Central memory CD4-positive, alpha-beta T cell (primary cell): ENCODE measurements at places on chromosomes 12 and 14.

GRCh38 chr12:105338966-105339365 lies 8.5 kb downstream of the C12orf75 start:
- no peak for DNase-seq

DNA sequence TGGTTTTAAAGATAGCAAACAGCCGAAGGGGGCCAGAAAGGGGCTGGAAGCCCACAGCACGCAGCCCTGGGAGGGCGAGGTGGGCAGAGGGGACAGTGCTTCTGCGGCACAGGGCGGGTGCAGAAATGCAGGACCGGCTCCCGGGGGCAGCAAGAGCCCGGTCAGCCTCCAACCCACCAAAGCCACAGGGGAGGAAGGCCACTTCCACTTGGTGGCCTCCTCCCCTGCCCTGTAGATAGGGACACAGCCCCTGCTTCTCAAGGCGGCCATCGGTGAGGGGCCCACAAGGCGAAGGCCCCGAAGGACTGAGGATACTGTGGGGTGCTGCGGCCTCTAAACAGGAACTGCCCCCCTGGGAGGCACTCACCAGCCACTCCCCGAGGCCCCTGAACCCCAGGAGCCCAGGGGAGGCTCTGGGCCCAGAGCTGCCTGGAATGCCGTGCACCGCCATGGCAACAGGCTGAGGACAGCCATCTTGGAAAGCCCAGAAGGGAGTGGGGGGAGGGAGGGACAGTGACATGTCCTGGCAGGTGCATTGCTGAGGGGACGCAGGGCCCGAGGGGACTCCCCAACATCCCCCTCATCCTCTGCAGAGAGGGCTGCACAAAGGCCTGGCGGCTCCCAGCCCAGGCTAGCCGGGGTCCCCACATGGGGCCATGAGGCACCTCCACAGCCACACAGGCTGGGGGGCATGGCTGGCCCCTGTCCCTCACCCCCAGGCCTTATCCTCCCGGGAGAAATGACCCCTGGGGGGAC lies 114.7 kb downstream of the NCOR2 start:
- DNase-seq = no peak

DNA sequence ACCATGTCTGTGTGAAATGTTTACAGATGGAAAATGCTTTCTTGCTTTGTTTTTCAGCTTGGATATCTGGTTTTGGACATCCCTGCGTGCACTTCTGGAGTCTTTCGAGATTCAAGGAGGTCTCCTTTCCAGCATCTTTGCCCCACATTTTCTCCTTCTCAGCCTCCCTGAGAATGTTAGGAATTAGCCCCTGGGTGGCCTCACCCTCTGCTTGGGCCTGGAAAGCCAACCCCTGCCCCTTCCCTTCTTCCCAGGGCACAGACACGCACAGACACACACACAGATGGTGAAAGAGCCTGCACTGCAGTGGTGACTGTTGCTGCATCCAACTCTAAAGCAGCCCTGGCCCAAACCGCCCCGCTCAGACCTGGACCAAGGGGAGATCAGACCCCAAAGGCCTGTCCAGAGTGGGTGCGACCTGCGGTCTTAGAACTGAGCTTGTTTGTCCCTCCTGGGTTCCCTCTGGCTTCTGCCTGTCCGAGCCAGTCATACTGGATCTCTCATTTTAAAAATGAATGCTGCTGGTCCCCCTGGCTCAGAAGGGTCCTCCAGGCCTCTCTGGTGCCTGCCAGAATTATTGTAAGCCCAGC lies 8.7 kb upstream of the NCOR2 start:
- DNase-seq = no peak

DNA sequence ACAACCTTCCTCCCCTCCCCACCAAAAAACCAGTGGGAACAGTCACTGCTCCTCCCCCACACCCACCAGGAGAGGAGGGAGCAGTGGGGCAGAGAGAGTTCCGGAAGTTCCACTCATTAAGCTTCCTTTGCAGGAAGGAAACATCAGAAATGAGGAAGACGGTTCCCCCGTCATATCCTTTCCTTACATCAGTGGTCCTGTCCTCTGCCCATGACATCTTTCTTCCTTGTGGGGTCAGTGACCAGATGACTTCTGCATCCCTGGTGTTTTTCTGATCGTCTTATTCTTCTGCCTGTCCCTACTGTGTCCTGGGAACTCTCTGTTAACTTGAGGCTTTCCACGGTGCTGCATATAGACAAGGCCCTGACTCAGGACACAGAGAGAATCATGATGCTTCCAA lies 40.8 kb upstream of the SPTLC2 start:
- DNase-seq = no peak

DNA sequence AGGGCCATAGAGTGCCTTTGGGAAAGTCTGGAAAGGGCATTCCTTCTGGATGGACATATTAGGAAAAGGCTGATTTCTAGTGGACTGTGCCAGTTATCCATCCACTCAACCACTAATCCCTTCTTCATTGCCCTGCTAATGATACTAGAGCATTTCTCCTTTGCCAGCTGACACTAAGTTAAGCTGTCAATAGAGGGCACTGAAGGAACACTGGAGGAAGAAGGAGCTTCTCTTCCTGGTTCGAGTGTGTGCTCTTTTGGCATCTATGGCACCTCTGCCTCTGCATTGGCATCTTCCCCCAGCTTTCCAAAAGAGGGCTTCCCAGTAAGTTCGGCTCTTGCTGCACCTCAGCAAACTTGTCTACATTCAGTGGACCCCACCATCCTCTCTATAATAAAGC lies 165.4 kb downstream of the DERA start:
- DNase-seq = no peak

DNA sequence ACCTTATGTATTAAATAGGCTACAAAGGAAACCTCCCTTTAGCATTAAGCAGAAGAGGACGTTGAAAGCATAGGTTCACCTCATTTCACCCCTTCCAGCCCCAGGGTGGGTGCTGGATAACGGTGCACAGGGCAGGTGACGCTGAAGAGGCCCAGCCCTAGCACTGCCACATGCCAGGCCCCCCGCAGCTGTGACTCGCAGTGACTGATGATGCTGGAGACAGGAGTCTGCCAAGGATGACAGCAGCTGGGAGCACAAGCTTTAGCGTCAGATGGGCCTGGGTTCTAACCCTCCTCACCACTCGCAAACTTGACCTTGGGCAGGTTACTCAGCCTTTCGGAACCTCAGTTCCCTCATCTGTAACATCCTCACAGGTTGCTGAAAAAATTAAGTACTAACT lies 76.7 kb downstream of the TBK1 start:
- no peak for DNase-seq

DNA sequence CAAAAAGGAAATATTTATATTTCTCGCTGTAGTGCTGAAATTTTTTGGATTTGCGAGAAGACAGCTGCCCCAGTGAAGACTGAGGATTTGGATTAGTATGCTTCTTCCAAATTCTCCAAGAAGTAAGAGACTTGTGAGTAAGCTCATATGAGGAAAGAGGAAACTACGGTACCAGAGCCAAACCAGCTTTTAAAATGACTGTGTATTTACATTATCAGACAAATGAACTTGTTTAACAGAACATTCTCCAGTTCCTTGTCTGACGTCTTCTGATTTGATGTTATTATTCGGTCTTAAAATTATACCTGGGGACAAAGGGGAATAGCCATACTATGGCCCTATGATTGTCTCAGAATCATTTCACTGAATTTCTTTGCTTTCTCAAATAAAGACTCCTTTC lies 8.0 kb downstream of the CLEC12B start:
- no peak for DNase-seq

DNA sequence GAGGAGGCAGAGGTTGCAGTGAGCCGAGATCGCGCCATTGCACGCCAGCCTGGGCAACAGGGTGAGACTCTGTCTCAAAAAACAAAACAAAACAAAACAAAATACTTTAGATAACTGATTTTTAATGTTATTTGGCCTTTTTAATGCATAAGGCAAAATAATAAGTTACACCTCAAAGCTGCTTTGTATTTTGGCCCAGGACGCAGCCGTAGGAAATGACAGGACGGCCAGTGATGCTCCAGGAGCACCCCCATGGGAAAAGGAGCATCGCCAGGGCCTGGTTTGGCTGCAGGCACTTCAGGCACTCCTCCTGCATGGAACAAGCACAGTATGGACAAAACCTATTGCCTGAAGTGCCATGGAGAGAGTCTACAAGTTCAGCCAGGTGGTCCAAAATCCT lies 3.5 kb upstream of the NFKBIA start:
- no peak for DNase-seq

GRCh38 chr14:103735815-103736545 lies 20.4 kb downstream of the ZFYVE21 start:
- DNase-seq = no peak

DNA sequence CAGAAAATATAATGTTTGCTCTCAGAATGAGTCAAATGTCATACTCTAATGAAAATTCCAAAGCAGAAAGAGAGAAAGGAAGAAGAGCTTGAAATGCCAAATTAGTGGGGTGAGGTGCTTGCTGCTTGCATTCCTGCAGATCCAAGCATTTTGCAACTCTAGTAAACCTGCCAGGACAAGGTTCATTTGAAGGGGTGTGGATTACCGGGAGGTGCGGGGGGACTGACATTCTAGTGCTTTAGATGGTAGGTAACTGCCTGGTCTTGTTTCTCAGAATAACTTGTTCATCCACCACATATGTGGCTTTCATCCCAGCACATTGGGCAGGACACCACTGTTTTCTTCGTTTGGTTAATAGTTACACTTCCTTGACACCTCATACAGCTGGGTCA lies 144.4 kb downstream of the AKAP6 start:
- DNase-seq = no peak

GRCh38 chr14:85040046-85040685 lies 489.8 kb upstream of the FLRT2 start:
- DNase-seq = no peak

DNA sequence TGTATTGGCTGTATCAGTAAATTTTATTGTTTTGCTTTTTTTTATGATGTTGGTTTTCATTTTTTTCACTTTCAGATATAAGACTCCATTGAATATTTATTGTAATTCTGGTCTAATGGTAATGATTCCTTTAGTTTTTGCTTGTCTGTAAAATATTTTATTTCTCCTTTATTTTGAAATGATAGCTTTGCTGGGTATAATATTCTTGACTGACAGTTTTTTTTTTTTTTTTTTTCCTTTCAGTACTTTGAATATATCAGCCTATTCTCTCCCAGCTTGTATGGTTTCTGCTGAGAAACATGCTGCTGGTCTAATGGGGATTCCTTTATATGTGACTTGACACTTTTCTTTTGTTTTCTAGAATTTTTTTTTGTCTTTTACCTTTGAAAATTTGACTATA lies 195.1 kb upstream of the SLC38A2 start:
- DNase-seq = no peak

DNA sequence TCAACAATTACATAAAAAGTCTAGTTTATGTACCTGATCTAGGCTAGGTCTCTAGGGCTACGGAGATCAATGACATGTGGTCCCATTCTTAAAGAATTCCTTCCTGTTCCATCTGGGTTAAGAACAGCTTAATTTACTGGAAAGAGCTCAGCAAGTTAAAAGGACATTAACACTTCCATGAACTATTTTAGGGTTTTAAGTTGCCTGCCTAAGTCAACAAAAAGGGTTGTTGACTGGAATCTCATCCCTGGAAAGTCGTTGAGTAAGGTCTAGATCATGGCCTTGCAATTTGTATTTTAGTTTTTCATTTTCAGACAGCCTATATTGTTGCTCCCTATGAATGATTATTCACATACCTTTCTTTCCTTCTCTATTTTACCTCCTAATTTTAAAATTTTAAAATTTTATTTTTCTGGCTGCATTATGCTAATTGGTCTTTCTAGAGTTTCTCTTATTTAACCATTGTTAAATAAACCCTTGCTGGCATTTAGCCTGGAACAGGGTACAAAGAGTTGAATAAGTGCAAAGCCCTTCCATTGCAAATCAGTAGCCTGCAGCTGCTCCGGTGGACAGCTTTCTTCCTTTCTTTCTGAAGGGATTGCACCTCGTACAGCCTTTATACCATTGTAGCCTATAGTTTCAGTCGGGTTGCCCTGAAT lies 66.3 kb downstream of the VRK1 start:
- DNase-seq = no peak

DNA sequence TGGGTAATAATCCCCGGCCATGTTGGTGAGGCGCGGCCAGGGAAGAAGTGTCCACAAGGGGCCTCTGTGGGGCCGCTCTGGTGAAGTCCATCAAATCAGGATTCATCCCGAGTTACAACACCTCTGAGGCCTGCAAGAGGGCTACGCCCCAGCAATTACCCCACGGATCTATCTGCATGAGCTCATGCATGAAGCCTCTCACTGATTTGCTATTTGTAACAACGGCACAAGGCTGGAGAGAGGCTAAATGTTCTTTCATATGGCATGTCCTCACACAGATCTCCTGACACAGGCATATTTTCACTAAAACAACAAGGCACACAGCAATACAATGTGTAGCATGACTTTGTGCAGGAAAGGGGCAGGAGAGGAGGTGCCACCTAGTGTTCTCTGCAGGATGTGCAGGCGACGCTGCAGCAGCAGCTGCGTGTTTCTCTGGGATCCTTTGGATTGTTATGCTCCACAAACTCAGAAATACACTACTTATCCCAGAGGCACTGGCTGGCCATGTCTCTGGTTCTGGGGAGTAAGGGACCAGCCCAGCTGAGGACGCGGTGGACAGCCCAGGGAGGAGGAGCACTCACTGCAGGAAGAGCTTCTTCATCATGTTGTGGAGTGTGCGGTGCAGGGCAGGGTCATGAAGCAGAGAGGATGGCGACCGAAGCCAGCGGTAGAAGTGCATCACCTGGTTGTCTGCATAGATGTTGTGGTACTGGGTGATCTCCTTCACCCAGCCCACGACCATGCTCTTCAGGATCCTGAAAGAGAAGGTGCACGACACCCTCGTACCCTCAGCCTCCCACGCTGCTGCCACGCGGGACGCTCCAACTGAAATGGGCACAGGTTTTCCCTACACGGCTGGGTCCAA lies 20.2 kb downstream of the P2RX2 start:
- DNase-seq = no peak

GRCh38 chr14:91055016-91055415 lies 5.4 kb downstream of the RPS6KA5 start:
- no peak for DNase-seq

DNA sequence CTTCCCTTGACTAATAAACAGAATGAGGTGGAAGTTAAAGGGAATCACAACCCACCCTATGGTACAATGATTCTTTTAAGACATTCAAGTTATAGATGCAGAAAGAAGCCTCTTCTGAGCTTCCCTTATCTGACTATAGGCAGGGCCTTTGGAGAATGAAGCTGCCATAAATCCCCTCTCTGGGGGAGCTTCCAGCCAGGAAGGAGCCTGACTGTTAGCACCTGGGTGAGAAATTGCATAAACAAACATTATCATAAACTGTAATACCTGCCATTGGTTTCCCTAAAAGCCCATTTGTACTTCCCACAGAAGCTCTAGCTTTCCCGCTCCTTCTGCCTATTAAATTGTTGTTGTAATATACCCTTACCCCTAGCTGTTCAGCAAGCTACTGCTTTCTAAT lies 81.3 kb upstream of the RESF1 start:
- DNase-seq = no peak

GRCh38 chr12:48296586-48297282 lies 54.0 kb downstream of the ZNF641 start:
- peak; percentile 24 for DNase-seq
